Stimulated activated CD4-positive, alpha-beta T cell treated with anti-CD3 and anti-CD28 coated beads, Interleukin-12 subunit alpha, Interleukin-12 subunit beta, amount 100 ng/mL, for 24 hours (primary cell): ENCODE measurements at places on chromosomes 16 and 17.
A peak's percentile ranks its signal among the peaks of the same experiment; 100 is the strongest.

- DNase-seq, result no peak
These were observed 12.5 kb upstream of the WSB1 start for GRCh38 chr17:27281438-27281837.

GRCh38 chr16:67961551-67961957 lies 6.9 kb downstream of the SLC12A4 start:
- DNase-seq, result no peak

DNA sequence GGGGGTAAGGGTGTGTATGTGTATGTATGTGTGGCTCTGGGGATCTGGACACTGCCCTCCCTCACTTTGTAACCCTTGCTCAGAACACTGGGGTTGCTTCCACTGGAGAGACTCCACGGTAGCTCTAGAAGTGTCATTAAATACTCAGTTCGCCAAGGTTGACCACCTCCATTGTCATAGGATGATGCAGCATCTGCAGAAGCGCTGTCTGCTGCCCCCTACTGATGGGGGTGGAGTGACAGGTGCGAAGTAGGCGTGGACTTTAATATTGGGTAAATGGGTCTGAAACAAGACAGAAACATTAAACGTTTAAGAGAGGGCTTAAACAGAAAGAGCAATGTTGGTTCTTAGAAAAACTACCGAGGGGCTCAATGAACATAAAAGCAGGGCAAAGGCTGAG lies 35.5 kb upstream of the STAC2 start:
- no peak for DNase-seq

- DNase-seq, result peak; percentile 79
These were observed at the start of gene ACTG1 for GRCh38 chr17:81512562-81513371. Gene ACTG1 (minus strand): TSS chr17:81512799. CDS start chr17:81512354, 445 bp downstream.

GRCh38 chr16:11629071-11630030 lies 38.9 kb upstream of the SNN start:
- no peak for DNase-seq
